ENCODE measurements at places on chromosomes 13 and 19. TPM values are rescaled to one million over a fixed set of nuclear protein-coding genes. Genes with fewer than 3 reads are reported as not detected.

DNA sequence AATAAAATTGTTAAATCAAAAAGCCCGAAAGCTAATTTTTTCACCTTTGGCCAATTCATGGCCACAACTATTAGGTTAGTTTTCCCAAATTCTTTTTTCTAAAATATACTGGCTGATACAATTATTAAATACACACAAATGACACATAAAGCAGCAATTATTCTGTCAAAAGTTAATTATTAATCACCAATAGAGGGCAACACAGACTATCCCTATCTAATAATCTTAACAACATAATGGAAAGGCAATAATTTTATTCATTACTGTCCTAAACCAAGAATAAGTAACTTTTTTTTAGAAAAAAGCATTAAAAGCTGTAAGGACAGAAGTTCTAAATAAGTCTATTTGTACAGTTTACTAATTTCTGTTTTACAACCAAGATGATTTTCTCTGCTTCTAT lies 51.7 kb downstream of the KATNAL1 start:
- no peak for DNase-seq

GRCh38 chr19:36059180-36059910 lies 4.6 kb downstream of the WDR62 start:
- DNase-seq: no peak

DNA sequence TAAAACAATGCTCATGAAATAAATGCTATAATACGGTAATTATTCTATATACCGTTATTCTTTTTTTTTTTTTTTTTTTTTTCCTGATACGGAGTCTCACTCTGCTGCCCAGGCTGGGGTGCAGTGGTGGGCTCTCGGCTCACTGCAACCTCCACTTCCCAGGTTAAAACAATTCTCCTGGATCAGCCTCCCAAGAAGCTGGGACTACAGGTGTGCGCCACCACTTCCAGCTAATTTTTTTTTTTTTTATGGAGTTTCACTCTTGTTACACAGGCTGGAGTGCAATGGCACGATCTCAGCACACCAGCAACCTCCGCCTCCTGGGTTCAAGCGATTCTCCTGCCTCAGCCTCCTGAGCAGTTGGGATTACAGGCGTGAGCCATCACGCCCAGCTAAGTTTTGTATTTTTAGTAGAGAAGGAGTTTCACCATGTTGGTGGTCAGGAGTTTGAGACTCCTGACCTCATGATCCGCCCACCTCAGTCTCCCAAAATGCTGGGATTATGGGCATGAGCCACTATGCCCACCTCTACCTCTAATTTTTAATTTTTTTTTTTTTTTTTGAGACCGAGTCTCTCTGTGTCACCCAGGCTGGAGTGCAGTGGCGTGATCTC lies 6.9 kb downstream of the PPP1R15A start:
- no peak for DNase-seq

DNA sequence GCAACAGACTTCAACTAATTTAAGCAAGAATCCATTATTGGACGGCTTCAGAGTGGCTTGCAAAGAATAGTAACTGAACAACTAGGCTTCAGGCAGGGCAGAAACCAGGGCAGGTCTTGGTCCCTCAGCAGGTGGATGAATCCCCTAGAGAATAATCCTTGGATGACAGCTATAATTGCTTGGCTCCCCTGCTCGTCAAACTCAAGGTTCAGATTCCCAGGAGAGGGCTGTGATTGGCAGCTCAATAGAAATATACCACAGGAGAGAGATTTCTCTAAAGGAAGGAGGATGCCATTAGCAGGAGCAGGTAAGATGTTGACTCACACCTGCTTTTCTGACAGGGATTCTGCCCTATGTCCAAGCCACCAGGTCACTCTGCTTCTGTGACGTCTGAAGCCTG lies 89.6 kb upstream of the PCDH8 start:
- no peak for DNase-seq

DNA sequence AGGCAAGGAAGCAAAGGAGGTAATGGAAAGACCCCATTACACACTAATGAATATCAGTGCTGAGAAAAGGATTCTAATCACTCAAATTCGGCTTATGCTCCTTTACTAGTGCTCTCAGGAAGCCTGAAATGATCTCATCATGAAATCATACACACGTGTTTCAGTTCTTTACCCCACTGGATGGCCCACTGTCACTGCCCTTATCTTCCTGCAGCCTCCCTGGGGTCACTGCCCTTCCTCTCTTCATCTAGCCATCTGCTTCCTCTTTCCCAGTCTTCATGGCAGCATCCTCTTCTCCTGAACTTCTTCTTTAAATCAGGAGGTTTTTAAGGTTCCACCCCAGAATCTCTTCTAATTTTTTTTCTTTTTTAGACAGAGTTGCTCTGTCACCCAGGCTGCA lies 27.9 kb upstream of the EEF1AKMT1 start:
- no peak for DNase-seq

DNA sequence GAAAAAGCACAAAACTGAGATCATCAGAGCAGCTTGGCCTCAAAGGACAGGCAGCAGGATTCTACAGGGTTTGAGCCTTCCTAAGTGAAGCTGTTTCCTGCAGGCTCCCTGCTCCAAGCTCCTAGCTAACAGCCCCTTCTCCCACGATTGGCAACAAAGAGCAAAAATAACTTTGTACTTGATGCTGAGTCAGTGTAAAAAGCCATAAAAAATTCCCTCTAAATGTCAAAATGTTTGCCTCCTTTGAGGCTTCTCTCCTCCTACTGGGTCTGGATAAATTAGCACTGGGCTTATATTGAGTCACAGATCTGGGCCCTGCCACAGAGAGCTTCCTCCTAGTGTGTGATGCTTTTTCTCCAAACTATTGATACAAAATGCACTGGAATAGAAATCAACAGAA lies 153.3 kb downstream of the TNFRSF19 start:
- no peak for DNase-seq

GRCh38 chr19:2618611-2619010 lies 83.9 kb downstream of the GNG7 start:
- no peak for DNase-seq

DNA sequence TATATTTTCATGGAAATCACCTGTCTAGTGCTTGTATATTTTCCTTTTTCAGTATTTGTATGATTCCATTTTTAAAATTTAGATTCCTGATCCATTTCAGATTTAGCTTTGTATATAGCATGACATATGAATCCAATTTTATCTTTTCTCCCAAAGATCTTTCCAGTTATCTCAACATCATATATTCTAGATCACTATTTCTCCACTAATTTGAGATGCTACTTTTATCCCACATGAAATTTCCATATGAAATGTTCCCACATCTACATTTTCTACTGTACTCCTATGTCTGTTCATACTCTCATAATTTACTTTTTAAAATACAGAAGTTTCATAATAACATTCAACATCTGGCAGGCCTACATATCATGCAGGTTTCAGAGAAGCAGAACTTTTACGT lies 1784.1 kb downstream of the SLITRK5 start:
- DNase-seq: no peak

Gene DACT3
- 7.4 TPM for total RNA-seq

GRCh38 chr13:85828094-85828684 lies 29.0 kb upstream of the SLITRK6 start:
- no peak for DNase-seq

GRCh38 chr19:35373492-35373891 lies 2.6 kb downstream of the GPR42 start:
- no peak for DNase-seq

Gene TEX26
- total RNA-seq: not detected

Data from neural crest cell (in vitro differentiated cells).